Osteoblast (primary cell): ENCODE measurements at places on chromosomes 7 and 10. TPM values are rescaled to one million over a fixed set of nuclear protein-coding genes. Genes with fewer than 3 reads are reported as not detected.

- peaks cover 34% of the 10 kb centered on the region for H3K36me3 ChIP-seq
- no peak for DNase-seq
- H3K4me3 ChIP-seq, result peak overlapping the region; percentile 97
- no peaks in the 10 kb centered on the region for H3K27me3 ChIP-seq
- peaks cover 11% of the 10 kb centered on the region for H3K4me1 ChIP-seq
- H3K27ac ChIP-seq, result no peak overlapping the region
These were observed 2.1 kb downstream of the ZNF394 start for GRCh38 chr7:99497766-99498545.

Gene AKR1C2
- total RNA-seq, result 38.6 and 46.0 TPM in 2 replicates

GRCh38 chr7:69531050-69531449, 67.2 kb upstream of the AUTS2 start:
- no peaks in the 10 kb centered on the region for H3K27me3 ChIP-seq
- no peaks in the 10 kb centered on the region for H3K36me3 ChIP-seq
- H3K4me3 ChIP-seq, result no peak overlapping the region
- no peak overlapping the region for H3K27ac ChIP-seq
- no peaks in the 10 kb centered on the region for H3K4me1 ChIP-seq

Gene GIMAP7
- under 0.01 TPM in 1 of 2 replicates, not detected in the other for total RNA-seq

Gene PLAC9
- total RNA-seq, result 17.1 and 19.2 TPM in 2 replicates

DNA sequence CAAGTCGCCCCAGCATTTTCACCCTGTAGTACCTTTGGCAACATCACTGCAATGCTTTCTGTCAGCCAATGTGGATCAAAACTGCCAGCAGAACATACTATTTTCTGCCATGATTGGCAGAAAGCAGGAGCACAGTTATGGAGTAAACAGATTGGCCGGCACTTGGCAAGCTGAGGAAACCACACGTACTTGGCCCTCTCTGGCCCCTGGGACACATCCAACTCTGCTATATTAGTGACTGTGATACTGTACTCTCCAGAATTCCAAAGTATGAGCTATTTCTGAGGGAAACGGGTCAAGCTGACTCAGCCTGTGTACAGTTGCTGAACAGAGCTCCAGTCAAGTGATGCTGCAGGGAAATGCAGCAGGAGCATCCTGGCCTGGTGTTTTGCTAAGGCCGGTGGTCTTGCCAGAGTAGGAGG, 39.8 kb upstream of the LANCL2 start:
- peaks cover 14% of the 10 kb centered on the region for H3K4me1 ChIP-seq
- no peak overlapping the region for H3K27ac ChIP-seq
- DNase-seq, result peak; percentile 95
- no peaks in the 10 kb centered on the region for H3K36me3 ChIP-seq
- peaks cover 2% of the 10 kb centered on the region for H3K27me3 ChIP-seq

DNA sequence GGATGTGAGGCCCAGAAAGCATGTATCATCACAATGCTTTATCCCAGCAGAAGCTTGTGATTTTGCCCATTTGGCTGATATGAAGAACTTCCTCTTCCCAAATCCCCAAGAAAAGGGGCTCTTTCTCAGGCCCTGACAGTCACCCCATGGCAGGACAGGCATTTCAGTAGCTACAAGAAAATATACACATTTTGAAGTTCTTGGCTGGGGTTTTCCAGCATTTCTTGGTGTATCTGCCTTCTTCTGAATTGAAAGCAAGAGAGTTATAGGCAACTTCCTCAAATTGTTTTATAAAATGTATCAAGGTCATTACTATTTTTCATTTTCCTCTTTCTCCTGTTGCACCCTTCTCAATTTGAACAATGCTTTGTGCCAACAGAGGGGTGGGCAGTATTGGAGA, 63.3 kb upstream of the PDLIM1 start:
- H3K36me3 ChIP-seq, result no peaks in the 10 kb centered on the region
- DNase-seq, result no peak
- H3K27me3 ChIP-seq, result no peaks in the 10 kb centered on the region
- no peak overlapping the region for H3K27ac ChIP-seq
- no peaks in the 10 kb centered on the region for H3K4me1 ChIP-seq
- no peak overlapping the region for H3K4me3 ChIP-seq

DNA sequence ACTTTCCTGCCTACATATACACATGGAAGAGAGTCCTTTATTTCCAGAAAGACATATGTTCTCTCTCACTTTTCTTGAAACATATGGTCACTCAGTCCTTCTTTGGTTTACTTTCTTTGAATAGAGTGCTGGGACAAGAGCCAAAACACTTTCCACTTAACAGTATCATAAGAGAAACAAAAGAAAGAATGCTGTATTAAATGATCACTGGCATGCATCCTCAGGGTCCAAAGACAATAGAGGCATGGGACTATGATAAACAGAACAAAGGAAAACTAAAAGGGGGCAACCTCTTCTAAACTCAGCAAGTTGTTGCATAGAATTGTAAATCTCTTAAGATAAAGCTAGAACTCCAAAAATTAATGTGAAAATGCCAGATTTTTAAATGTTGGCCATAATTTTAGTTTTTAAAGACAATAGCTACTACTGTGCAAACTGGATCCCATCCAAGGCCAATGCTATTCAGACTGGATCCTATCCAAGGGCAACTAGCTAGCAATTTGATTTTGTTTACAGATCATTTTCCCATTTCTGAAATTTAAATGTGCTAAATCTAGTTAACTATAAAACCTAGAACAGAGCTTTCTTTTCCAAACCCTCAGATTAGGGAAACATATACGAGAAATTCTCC, 687.5 kb downstream of the SORCS3 start:
- H3K27ac ChIP-seq, result no peak overlapping the region
- no peaks in the 10 kb centered on the region for H3K27me3 ChIP-seq
- H3K4me3 ChIP-seq, result no peak overlapping the region
- no peaks in the 10 kb centered on the region for H3K36me3 ChIP-seq
- no peaks in the 10 kb centered on the region for H3K4me1 ChIP-seq

DNA sequence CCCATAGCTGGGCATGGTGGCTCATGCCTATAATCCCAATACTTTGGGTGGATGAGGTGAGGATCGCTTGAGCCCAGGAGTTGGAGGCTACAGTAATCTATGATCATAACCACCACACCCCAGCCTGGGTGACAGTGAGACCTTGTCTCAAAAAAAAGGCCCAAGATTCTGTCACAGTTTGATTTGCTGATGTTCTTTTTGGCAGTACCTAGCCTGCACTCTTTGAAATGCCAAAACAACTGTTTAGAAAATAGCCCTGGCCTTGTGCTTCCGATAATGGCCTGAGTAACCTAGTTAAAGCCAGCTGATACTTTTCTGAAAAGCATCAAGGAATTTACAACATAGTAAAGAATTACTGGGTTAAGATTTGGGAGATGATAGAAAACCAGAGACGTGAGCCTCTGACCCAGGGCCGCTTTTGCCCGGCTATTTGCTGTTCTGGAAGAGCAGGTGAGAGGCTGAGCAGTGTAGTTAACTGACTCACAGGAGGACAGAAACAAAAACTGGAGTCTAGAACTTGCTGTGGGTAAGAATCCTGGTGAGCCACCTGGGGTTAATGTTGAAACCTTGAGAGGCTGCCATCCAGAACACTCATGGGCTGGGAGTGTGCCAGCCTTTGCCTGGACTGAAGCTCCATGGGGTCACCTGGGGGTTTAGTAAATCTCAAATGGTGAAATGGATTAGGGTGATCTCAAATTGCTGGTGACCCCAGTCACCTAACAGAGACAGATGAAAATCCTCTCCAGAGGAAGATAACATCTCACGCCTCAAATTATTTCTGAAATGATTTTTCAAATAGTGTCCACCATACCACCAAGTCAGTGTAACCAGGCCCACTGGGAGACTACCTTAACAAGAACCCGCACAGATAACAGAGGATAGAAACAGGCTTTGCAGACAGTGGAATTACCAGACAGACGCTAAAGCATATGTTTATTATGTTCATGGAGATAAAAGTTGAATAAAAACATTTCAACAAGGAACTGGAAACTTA, 51.8 kb downstream of the GALNT11 start:
- H3K27ac ChIP-seq, result no peak overlapping the region
- no peaks in the 10 kb centered on the region for H3K36me3 ChIP-seq
- H3K4me3 ChIP-seq, result no peak overlapping the region
- no peaks in the 10 kb centered on the region for H3K27me3 ChIP-seq
- DNase-seq, result no peak

Gene ASZ1
- not detected in 2 replicates for total RNA-seq

Gene CPA2
- total RNA-seq, result not detected in 2 replicates

DNA sequence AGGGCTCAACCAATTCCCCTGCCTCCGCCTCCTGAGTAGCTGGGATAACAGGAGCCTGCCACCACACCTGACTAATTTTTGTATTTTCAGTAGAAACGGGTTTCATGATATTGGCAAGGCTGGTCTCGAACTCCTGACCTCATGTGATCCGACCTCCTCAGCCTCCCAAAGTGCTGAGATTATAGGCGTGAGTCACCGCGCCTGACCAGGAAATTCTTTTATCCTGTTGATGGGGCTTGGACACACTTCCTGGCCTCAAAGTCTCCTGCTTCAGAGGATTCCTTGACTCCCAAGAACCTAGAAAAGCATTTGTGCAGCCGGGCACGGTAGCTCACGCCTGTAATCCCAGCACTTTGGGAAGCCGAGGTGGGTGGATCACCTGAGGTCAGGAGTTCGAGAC, 16.2 kb downstream of the ZNF425 start:
- no peaks in the 10 kb centered on the region for H3K27me3 ChIP-seq
- no peak overlapping the region for H3K4me3 ChIP-seq
- H3K27ac ChIP-seq, result no peak overlapping the region

DNA sequence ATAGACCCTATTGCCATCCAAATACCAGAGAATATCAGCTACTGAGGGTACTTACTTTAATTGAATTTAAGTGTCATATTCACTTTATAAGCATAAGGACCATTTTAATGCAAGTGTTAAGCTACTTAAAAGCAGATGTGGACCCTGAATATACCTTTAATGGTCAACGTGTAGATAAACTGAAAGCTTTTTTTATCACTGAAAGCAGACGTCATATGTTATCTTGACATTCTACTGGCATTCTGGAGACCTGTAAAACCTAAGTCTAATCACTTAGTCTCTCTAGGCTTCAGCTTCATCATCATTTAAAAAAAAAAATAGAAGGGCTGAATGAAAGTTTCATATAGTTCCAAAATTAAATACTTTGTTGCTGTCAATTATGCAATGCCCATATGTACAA, 116.5 kb downstream of the ELAPOR2 start:
- no peak overlapping the region for H3K27ac ChIP-seq
- H3K4me1 ChIP-seq, result no peaks in the 10 kb centered on the region
- DNase-seq, result peak; percentile 31

Gene SLC26A5
- total RNA-seq, result not detected in 2 replicates

DNA sequence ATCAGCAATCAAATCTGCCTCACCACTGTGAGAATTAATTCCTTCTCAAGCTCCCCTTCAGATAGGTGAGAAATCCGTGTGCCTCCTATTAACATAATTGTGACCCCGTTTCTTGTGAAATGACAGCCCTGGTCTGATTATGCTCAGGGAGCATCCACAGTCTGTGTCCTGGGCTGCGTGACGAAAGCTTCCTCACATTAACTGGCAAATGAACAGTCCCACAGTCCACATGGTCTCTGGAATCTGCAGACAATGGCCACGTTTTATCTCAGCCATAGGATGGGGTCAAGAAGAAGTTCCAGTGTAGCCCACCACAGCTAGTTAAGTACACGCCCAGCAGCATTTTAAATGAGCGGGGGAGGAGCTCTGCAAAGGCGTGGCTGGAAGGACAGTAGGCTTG, 229.2 kb downstream of the RPS24 start:
- no peak for DNase-seq
- H3K27ac ChIP-seq, result peak overlapping the region; percentile 88
- H3K27me3 ChIP-seq, result no peaks in the 10 kb centered on the region
- H3K36me3 ChIP-seq, result no peaks in the 10 kb centered on the region
- H3K4me3 ChIP-seq, result no peak overlapping the region

- H3K4me3 ChIP-seq, result peak overlapping the region; percentile 99
- H3K27ac ChIP-seq, result peak overlapping the region; percentile 87
- peak; percentile 8 for DNase-seq
- peaks cover 26% of the 10 kb centered on the region for H3K36me3 ChIP-seq
- H3K27me3 ChIP-seq, result no peaks in the 10 kb centered on the region
These were observed 1.1 kb downstream of the FIS1 start for GRCh38 chr7:101243646-101244374.

GRCh38 chr10:48610585-48611093, 5.8 kb upstream of the ARHGAP22 start:
- H3K36me3 ChIP-seq, result no peaks in the 10 kb centered on the region
- peak; percentile 51 for DNase-seq
- peaks cover 65% of the 10 kb centered on the region for H3K4me1 ChIP-seq
- H3K4me3 ChIP-seq, result no peak overlapping the region
- no peak overlapping the region for H3K27ac ChIP-seq

DNA sequence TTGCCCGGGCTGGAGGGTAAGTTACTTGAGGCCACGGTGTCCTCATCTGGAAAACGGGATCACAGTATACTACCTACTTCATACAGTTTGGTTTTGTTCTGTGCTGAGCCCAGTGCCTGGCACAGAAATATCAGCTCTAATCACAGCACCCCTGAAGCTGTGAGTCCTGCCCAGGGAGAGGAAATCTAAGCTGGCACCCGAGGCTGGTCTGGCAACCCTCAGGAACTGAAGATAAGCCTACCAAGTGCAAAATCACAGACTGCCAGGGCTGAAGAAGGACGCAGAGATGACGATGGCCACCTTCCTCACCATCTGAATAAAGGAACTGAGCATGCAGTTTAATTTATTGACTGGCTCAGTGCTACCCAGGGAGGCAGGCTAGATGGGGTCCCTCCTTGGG, 7.7 kb upstream of the TMEM120A start:
- no peak for DNase-seq
- H3K27me3 ChIP-seq, result no peaks in the 10 kb centered on the region
- peaks cover 27% of the 10 kb centered on the region for H3K36me3 ChIP-seq
- no peaks in the 10 kb centered on the region for H3K4me1 ChIP-seq
- H3K4me3 ChIP-seq, result no peak overlapping the region

DNA sequence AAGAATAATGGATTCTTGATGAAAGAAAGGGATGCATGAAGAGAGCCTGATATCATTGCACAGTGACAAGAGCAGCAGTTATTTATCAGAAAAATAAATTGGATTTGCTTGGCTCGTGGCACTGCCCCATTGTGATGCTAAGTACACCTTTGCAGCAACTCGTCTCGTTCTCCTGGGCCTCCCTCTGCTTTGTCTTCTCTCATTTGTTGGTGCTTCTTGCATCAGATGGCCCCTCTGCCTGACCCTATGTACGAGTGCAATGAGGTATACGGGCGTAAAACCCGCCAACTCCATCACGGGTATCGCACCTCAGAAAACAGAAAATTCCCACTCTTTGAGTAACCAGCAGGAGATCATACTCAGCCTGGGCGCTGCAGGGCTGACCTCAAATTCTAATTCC, 107.2 kb upstream of the C10orf90 start:
- no peaks in the 10 kb centered on the region for H3K4me1 ChIP-seq
- DNase-seq, result no peak
- no peaks in the 10 kb centered on the region for H3K36me3 ChIP-seq
- H3K27me3 ChIP-seq, result no peaks in the 10 kb centered on the region
